Islet precursor cell (in vitro differentiated cells): ENCODE measurements at places on chromosomes 7 and 10.

DNA sequence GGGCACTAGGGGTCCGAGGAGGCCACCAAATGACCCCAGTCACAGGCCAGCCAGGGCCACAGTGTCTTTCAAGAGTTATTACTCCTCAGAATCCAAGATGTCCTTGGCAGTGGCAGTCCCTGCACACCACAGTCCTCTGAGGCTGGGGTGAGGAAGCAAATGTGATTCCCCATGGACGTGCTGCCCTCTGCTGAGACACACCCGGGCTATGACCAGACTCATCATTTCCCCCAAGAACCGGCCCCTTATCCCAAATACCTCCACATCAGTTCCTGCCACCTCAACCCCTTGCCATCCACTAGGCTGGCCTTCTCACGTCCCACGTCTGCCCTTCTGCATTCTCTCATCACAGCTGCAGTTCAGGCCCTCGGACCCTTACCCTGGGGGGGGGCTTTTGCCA lies 5.0 kb downstream of the PRKAG2 start:
- no peak for DNase-seq

DNA sequence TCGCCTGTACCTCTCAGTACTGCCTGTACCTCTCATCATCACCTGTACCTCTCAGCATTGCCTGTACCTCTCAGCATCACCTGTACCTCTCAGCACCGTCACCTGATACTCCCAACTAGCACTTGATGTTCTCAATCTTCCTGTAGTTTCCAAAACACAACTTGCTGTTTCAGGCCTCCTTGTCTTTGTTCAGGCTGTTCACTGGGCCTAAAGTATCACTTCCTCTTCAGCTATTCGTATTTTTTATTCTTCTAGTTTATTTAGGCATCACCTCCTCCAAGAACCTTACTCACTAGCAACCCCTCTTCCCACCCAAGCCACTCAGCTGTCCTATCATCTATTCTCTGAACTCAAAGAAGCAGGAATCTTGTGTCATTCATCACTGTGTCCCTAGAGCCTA lies 24.1 kb downstream of the OR6B1 start:
- DNase-seq = no peak

DNA sequence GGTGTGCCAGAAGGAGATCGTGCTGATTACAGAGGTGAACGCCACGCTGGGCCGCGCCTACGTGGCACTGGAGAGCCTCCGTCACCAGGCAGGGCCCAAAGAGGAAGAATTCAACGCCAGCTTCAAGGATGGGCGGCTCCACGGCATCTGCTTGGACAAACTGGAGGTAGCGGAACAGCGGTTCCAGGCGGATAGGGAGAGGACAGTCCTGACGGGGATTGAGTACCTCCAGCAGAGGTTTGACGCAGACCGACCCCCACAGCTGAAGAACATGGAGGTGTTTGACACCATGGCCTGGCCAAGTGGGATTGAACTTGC lies 12.1 kb upstream of the ATP6V0E2 start:
- DNase-seq = no peak

- no peak for DNase-seq
These were observed 223.6 kb downstream of the TNS3 start for GRCh38 chr7:47358357-47358756.

DNA sequence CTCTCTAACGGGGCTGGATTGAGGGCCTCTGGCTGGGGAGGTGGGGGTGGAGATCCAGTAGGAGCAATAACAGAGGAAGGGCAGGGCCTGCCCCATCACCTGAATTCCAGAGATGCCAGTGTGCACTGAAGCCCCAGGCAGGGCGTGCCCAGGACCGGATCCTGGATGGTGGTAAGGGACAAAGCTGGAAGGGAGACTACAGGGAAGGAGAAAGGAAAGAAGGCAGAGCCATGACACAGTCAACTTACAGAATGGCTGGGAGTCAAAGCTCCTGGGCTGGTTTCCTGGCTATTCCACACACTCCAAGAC lies 666 bp downstream of the TMEM139 start:
- DNase-seq = no peak

GRCh38 chr7:24611130-24611529 lies 37.9 kb downstream of the PALS2 start:
- no peak for DNase-seq

GRCh38 chr7:142632271-142633134 lies 116.8 kb upstream of the PRSS1 start:
- peak; percentile 85 for DNase-seq

DNA sequence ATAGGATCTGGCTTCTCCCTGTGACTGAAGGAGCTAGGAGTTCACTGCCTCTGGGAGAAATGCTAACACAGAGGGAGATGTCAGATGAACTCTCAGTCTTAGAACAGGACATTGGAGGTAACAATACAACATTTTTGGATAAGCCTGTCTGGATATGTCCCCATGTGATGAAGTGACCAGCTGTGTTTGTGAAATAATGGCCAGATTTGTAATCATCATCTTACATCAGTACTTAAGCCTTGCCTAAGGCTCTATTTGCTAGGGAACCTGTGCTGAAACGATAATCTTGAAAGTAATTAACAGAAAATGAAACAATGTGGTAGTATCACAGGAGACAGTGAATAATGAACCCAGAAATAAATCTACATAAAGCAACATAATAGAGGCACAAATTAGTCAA lies 56.2 kb downstream of the CRPPA start:
- no peak for DNase-seq
